ENCODE measurements at places on chromosomes 4 and X.

DNA sequence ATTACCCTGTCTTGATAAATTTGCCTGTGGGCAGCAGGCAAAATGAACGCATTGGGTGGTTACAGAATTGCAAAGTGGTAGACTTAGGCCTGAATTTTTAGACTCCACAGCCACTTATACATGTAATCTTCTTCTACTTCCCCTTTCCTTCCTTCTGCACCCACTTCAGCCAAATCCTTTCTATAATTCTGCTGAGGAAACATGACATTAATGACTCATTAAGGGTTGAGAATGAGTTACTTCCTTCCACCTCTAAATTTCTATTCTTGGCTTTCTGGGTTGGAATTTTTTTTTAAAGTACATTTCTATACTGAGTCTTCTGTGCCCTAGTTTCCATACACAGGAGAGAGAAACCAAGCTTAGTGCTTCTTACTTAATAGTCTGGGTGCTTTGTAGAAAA, 10.1 kb downstream of the PAPSS1 start:
- no peak for DNase-seq

DNA sequence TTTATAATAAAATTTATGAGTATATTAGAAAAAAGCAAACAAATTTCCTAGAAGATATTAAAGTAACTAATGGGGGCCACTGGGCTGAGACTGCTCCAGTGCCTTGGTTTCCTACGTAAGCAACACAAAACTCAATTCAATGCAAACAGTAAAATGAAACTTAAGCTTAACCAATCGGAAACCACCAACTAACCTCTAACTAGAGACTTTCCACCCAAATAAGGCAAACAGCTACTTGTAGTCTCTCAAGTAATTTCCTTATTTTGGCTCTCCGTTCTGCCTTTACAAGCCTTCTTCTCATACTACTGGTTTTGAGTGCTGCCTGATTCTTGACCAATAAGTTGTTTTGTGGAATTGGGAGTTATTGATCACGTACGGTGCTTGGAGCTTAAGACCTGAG, 167.3 kb upstream of the VEGFC start:
- no peak for DNase-seq

GRCh38 chrX:110406822-110407221, 48.2 kb downstream of the RTL9 start:
- no peak for DNase-seq

DNA sequence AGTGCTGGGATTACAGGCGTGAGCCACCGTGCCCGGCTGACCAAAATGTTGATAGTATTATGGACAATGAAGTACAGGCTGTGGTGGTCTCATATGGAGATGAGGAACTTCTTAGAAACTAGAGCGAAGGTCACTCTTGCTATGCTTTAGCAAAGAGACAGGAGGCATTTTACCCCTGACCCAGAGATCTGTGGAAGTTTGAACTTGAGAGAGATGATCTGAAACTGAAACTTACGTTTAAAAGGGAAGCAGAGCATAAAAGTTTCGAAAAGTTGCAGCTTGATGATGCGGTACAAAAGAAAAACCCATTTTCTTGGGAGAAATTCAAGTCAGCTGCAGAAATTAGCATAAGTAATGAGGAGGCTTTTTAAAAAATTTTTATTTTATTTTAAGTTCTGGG, 8.5 kb upstream of the CTAG2 start:
- no peak for DNase-seq

DNA sequence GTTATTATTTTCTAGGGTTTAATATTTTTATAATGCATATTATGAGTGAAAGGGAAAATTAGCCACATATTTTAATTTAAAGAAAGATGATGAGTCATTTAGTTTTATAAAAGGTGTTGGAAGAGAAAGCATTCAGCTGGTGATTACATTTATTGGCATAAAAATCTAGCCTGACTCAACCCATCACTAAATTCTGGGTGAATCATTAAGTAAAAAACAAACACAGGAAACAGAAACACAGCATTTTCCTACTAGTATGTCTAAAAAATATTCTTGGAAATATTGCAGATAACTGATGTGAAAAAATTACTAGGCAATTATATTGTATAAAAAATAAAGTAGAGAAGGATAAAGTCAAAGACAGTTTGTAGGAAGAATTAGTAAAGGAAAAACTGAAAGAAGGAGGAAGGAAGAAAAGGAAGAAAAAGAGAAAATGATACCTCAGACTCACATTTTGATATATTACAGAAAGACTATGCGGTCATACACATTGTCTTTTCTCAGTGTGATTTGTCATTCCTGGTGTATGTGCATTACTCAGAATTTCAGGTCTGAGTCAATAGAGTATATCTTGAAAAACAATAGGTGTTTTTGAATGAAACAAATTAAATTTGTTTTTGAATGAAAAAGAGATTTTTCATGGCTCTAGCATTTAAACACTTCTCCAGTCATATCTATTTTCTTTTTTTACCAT, 48.0 kb upstream of the SPOCK3 start:
- DNase-seq = no peak

- DNase-seq = no peak
Measured at GRCh38 chrX:101383679-101384205, 2.2 kb downstream of the BTK start.

DNA sequence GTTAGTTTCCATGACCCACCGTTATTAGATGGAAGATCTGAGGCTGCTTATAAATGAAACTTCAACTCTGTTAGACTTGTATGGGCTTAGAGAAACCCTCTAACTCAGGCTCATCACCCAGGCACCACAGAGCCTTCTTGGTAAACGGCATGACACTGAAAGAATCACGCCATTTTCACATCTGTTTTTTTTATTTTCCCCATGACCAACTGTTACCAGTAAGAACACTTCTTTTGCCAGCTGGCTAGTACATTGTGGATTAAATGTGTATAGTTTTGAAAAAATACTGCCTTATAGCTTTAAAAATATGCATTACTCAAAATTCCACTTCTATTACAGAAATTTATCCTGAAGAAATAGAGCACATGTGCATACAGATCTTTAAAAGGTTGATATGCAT, 48.0 kb upstream of the APELA start:
- no peak for DNase-seq

All from immature natural killer cell (primary cell).